Panc1 (cell line): ENCODE measurements at places on chromosomes 1 and 21.

DNA sequence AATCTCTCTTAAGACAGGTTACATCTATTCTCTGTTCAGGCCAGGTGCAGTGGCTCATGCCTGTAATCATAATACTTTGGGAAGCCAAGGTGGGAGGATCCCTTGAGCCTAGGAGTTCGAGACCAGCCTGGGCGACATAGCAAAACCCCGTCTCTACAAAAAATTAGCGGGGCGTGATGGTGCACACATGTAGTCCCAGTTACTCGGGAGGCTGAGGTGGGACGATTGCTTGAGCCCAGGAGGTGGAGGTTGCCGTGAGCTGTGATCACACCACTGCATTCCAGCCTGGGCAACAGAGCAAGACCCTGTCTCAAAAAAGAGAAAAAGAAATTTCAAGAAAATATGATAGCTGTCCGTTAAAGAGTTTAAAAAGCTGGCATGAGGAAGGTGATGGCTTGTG, 43.0 kb downstream of the UBE4B start:
- no peak for DNase-seq

DNA sequence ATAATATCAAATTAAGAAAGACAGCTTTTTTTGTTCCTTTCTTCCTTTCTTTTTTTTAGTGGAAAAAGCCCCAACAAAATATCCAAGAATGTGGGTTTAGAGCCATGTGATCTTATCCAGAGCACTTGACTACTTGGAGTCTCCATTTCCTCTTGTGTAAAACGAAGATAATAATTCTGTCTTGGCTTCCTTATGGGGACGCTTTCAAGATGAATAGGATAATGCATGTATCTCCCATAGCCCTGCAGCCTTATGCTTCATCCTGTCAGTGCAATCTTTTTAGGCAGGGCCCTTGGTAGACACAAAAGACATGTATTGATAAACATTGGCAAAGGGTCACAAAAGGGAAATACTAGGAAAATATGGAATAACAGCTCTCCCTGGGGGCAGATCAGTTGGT, 34.8 kb downstream of the ZBTB18 start:
- no peak for DNase-seq

DNA sequence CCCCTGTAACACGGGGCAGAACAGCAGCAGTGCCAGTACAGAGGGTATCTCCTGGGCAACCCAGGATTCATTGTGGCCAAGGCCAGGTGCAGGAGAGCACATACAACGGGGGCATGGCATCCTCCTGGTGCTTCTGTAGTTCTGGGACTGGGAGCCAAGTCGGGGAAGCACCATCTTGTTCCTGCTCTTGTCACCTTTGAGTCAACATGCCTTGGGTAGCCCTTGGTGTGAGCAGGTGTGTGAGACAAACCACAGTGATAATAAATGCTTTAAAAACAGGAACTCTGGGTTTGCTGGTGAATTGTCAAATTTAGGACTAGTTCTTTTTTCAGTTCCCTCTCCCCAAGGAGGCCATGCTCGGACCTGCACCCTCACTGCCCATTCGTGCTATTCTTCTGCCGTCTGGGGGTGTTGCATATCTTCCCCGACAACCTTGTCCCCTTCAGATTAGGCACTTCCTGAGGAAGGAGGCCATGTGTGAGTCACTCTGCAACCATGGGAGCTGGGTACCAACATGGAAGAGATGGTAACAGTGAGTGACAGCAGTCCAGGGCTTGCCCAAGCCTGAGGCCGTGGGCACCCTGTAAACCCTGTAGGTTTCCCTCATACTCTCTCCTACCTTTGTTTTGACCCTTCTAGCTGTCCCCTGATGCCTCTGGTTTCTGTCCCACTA, 150.2 kb downstream of the GRIK3 start:
- DNase-seq = no peak

DNA sequence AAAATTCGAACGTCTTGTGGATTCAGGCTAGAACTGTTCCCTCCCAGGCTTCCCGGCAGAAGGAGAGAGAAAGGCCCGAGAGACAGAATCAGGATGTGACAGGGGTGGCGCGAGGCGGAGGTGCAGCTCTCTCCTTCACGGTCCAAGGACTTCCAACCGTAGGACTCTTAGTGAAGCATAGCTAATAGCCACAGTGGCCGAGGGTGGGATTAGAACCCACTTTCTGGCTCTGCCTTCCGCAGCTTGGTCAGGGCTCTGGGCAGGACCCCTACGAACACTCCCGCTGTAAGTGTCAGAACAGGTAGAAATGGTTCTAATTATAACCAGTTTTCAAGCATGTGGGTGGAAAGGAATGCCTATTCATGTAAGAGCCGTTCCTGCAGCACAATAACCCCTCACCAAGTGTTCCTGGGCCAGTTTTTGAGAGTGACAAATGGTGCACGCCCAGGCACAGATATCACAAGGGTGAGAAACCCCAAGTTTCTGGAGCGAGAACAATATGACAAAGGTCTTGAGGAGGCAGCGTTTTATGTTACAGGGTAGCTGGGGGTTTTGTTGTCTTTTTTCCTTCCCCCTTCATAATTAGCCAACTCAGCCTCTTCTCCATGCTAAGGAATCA, 86.4 kb downstream of the SYF2 start:
- DNase-seq = no peak

DNA sequence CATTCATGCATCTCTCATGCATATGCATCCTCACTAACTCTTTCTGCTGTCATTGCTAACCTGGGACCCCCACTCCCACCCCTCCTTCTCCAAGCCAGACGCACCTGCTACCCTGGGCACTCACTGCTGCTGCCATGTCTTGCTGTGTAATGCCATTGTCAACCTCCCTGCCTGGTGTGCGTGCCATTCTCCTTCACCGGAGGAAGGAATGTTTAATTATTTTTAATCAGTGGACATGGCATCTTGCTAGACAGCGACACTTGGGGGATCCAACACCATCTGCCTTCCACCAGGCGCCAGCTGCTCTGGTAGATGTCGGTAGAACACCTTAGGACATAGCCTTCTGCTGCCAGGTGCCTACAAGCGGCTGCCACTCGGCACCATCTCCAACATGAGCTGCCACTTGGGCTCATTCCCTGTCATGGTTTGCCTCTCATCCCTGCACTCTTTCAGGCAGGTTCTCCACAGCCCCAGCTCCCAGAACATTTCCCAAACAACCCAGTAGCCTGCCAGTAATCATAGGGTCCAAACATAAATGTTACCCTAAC, 306.9 kb downstream of the TTLL7 start:
- DNase-seq = no peak

GRCh38 chr1:106619080-106619826, 437.2 kb upstream of the PRMT6 start:
- no peak for DNase-seq

GRCh38 chr1:30662291-30662840, 61.0 kb downstream of the MATN1 start:
- DNase-seq = no peak

DNA sequence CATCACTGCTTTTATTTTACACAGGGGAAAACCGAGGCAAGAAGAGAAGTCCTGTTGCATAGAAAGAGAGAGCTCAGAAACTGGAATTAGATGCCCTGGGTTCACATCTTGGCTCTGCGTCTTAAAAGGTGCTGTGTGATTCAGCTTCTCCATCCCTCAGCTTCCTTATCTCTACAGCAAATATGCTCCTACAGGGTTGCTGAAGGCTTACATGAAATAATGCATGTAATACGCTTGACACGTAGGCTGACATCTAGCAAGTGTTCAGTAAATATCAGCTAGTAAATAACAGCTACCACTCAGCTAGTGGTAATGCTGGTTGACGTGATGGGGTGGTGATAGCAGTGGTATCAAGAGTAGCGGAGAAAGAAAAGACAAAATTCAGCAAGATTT, 77.1 kb upstream of the CD55 start:
- no peak for DNase-seq

DNA sequence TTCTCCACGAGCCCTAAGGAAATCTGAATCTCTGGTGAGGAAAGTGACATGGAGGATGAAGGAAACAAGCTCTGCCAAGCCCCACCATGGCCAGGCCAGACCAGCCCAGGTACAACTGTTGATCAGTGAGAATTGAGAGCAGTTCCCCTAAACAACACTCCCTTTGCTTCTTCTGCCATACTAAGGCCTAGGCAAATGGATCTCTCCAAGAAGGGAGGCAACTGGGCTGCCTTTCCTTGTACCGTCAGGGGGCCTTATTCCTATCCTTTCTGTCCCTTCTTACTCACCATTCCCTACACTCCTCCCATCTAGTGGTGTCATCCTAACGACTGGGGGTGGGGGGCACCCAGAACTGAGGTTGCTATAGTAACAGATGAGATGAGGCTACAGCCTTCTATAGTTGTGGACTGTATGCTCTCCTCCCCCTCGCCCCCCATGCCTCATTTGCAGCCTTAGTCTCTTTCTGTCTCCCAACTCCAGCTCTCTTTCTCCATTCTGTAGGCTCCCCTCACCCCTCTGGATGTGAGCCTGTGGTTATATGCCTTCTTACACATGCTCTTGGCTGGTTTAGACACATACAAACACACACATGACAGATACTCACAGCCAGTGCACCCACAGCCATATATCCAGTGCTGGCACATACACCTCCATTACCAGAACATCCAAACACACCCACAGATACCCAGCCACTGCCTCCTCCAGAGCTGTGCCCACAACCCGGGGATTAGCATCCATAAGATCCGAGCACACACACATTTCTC, 3.6 kb downstream of the PEA15 start:
- DNase-seq = no peak
